CD8-positive, alpha-beta memory T cell (primary cell): ENCODE measurements at places on chromosomes 1 and 21. TPM values are rescaled to one million over a fixed set of nuclear protein-coding genes. Genes with fewer than 3 reads are reported as not detected.
A peak's percentile ranks its signal among the peaks of the same experiment; 100 is the strongest.

IFFO2 gene
- 33.1 TPM for total RNA-seq

RHBDL2 gene
- not detected for total RNA-seq

LEFTY2 gene
- total RNA-seq = not detected

RHD gene
- not detected for total RNA-seq

TRIM67 gene
- not detected for total RNA-seq

OR10T2 gene
- total RNA-seq = not detected

TNFSF4 gene
- total RNA-seq = 28.4 TPM

DNA sequence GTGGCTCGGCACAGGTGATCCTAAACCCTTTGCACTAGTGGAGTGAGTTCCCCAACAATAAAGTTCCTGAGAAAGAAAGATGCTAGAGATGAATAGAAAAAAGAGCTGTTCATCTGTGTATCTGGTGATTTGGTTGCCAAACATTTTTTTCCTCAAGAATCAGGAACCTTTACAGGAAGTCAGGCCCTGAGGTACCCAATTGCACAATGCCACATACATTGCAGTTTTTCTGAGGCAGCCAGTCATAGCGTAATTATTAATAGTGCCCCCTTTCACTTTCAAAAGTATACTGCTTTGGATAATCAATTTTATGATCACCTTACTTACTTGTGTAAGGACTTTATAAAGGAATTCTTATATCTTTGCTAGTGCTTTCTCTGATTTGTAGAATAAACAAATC, 346.3 kb upstream of the POU3F1 start:
- no peak overlapping the region for H3K27ac ChIP-seq
- no peaks in the 10 kb centered on the region for H3K27me3 ChIP-seq
- H3K4me1 ChIP-seq = no peaks in the 10 kb centered on the region
- no peaks in the 10 kb centered on the region for H3K36me3 ChIP-seq

DNA sequence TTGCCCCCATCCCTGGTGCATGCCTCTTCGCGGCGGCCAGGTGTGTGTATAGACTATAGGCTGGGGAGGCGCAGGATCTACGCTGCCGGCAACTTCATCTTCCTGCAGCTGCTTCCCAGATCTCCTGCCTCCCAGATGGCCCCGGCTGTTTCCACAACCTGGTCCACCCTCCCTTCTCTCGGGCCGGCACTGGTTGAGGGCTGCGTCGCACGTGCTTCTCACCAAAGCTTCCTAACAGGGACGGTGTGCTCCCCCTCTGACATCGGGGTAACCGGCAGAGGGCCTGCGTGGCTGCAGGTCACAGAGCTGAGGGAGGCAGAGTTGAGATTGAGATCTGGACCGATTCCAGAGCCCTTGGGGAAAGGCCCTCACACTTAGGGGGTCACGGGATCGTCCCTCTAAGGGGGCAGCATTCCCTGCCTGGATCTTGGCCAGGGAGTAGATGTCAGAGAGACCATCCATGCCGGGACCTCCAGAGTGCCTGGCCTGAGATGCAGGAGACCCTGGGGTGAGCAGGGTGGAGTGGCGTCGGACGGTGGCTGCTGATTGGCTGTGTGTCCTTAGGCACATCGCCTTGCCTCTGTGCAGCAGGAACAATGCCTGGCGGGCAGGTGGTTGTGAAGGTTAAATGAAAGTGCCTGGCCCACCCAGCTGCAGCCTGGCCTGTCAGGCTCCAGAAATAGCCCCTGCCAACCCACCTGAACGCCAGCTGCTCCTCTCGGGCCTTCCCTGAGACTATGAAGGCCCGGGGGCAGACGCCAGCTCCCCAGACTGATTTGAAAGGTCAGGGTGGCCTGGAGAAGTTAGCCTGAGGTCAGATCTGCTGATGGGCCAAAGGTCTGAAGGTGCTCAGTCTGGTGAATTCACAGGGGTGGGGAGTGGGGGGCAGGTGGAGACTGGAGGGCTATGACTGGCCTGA, 6.1 kb upstream of the MASP2 start:
- no peak for DNase-seq

GRCh38 chr1:28443550-28443949, 62.3 kb upstream of the RCC1 start:
- no peaks in the 10 kb centered on the region for H3K36me3 ChIP-seq
- no peak overlapping the region for H3K27ac ChIP-seq
- H3K27me3 ChIP-seq = no peaks in the 10 kb centered on the region
- DNase-seq = no peak
- no peak overlapping the region for H3K4me3 ChIP-seq

- H3K4me1 ChIP-seq = peaks cover 21% of the 10 kb centered on the region
- no peak overlapping the region for H3K27ac ChIP-seq
- H3K4me3 ChIP-seq = peak overlapping the region; percentile 41
- DNase-seq = no peak
- no peaks in the 10 kb centered on the region for H3K27me3 ChIP-seq
These were observed 5.1 kb upstream of the SLAMF7 start for GRCh38 chr1:160733898-160734297.

DNA sequence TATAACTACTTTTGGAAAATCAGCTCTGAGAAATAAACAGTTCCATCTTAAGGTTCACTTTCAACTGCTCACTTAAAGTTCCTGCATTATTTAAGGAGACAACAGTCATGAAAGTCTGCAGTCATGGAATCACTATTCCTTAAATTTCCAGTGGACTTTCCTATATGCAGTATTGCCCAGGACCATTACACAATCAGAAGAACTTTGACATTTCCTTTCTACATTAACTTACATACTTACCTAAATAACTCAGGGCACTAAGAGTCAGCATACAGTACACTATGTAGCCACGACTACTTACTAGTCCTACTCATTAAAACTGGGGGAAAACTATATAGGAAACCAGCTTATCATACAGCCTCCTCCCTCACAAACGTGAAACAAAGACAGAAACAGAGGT, 220.1 kb downstream of the SLC45A1 start:
- H3K27ac ChIP-seq = no peak overlapping the region
- peaks cover 11% of the 10 kb centered on the region for H3K4me1 ChIP-seq
- no peaks in the 10 kb centered on the region for H3K36me3 ChIP-seq

GRCh38 chr1:27136236-27136551, 18.7 kb downstream of the SLC9A1 start:
- peaks cover 32% of the 10 kb centered on the region for H3K4me1 ChIP-seq
- no peaks in the 10 kb centered on the region for H3K36me3 ChIP-seq
- peak overlapping the region; percentile 56 for H3K4me3 ChIP-seq
- peak overlapping the region; percentile 82 for H3K27ac ChIP-seq
- no peaks in the 10 kb centered on the region for H3K27me3 ChIP-seq
- DNase-seq = no peak

DNA sequence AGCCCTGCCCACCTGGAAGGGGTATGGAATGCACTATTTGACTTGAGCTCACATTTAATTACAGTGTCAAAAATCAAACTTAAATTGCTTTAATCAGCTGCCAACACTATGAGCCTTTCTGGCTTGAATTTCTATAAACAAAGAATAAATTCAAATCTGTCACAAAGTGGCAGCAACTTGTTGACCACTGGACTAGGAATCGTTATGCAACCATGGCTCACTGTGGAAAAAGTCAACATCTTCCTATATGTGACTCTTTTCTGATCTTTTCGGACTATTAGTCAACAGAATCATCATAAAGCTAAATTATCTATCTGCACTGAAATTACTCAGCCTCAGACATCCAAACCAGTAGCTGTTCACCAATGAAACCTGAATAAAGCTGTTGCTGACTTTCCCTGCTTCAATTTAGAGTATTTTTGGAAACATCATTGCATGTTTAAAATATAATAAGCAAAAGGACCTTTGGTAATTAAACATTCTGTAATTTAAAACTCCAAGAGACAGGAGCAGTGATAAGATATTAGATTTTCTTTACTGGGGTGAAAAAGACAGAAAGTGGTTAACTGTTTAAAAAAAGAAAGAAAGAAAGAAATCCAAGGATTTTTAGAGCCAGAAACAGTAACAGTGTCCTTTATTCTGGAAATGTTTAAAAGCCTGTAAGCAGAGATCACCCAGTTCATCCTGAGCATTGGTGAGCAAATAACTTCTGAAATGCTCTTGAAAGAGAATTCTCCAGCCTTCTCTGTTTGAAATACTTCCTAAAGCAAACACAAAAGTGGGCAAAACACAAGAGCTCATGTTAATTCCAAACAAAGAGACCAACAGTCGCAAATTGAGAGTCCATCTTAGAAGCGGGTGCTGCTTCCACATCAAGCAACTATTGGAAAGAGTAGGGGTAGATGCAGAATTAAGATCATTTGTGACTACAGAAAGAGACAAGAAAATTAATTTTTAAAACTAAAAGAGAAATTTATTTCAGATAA, 26.2 kb upstream of the ERG start:
- no peaks in the 10 kb centered on the region for H3K4me1 ChIP-seq
- no peak overlapping the region for H3K4me3 ChIP-seq
- no peak overlapping the region for H3K27ac ChIP-seq
- no peak for DNase-seq

GRCh38 chr1:183470147-183470960, 1.9 kb upstream of the SMG7 start:
- H3K4me1 ChIP-seq = peaks cover 24% of the 10 kb centered on the region
- H3K36me3 ChIP-seq = peaks cover 2% of the 10 kb centered on the region
- DNase-seq = peak; percentile 88
- H3K4me3 ChIP-seq = peak overlapping the region; percentile 95

DNA sequence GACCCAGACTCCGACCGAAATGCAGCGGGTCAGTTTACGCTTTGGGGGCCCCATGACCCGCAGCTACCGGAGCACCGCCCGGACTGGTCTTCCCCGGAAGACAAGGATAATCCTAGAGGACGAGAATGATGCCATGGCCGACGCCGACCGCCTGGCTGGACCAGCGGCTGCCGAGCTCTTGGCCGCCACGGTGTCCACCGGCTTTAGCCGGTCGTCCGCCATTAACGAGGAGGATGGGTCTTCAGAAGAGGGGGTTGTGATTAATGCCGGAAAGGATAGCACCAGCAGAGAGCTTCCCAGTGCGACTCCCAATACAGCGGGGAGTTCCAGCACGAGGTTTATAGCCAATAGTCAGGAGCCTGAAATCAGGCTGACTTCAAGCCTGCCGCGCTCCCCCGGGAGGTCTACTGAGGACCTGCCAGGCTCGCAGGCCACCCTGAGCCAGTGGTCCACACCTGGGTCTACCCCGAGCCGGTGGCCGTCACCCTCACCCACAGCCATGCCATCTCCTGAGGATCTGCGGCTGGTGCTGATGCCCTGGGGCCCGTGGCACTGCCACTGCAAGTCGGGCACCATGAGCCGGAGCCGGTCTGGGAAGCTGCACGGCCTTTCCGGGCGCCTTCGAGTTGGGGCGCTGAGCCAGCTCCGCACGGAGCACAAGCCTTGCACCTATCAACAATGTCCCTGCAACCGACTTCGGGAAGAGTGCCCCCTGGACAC, 534 bp downstream of the C1orf56 start:
- peak overlapping the region; percentile 53 for H3K27ac ChIP-seq
- peak overlapping the region; percentile 76 for H3K4me3 ChIP-seq
- peaks cover 17% of the 10 kb centered on the region for H3K36me3 ChIP-seq
- peaks cover 54% of the 10 kb centered on the region for H3K4me1 ChIP-seq

DNA sequence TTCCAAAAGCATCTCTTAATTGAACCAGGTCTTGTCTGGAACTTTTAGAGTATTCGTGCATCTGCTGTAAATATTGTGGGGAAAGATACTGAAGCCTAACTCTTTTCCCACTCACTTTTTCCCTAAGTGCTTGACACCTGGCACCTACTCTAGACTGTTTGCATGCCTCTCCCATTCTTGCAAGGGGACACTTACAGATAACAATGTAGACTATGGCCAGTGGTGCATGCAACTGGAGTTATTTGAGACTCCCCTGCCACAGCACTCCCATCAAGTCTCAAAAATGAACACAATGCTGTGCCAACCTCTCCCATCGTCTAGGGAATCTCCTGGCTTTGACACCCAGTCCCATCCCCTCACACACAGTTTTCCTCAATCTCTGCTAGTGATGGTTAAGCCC, 118.6 kb upstream of the ATP1B1 start:
- no peaks in the 10 kb centered on the region for H3K4me1 ChIP-seq
- H3K36me3 ChIP-seq = no peaks in the 10 kb centered on the region
- no peak overlapping the region for H3K4me3 ChIP-seq
- no peaks in the 10 kb centered on the region for H3K27me3 ChIP-seq
- no peak for DNase-seq

DNA sequence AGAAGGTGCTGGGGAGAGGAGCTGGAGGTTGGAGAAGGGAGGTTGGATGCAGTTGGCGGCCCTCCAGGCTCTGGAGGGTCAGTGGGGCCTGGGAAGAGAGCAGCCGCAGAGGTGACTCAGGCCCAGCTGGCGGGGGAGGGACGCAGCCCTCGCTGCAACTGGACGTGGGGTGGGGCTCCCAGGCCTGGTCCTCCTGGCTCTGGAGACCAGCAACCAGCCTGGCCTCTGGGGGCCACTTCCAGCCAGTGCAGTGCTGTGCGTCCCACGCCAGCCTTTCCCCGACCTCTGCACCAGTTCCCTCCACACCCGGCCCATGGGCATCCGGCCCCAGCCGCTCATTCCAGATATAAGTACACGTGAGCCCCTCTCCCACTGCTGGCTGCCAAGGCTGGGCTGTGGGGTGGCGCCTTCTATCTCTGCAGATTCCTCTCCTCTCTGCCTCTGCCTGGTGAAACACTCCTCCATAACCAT, 38.0 kb upstream of the COL18A1 start:
- DNase-seq = no peak
- no peak overlapping the region for H3K4me3 ChIP-seq
- no peaks in the 10 kb centered on the region for H3K36me3 ChIP-seq
- no peak overlapping the region for H3K27ac ChIP-seq

DNA sequence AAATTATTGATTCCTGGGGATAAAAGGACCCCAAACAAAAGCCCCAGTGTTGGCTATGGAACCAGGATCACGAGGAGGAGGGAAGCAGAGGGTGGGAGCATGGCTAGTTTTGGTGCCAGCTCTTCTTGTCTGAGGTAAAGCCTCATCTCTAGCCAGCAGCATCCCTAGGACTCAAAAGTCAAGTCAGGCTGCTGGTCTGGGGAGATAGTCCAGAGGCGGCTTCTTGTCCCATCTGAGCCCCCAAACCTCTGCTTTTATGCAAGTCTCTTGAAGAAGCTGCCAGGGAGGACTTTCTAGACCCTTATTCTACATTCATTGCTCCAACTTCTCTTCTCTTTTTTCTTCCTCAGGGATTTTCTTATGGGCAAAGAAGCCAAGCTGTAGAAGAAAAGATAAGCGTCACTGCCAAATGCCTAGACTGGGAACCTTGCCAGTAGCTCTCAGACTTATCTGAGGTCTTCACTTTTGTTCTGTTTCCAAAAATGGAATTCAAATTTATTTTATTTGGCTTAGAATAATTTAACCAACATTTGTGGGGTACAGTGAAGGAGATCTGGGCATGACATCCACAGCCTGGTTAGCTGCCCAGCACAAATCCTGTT, 6.9 kb upstream of the ANKRD35 start:
- H3K4me1 ChIP-seq = no peaks in the 10 kb centered on the region
- H3K27ac ChIP-seq = no peak overlapping the region
- no peak for DNase-seq
- H3K27me3 ChIP-seq = no peaks in the 10 kb centered on the region

GRCh38 chr1:185574139-185574875, 159.9 kb upstream of the HMCN1 start:
- H3K27me3 ChIP-seq = no peaks in the 10 kb centered on the region
- no peaks in the 10 kb centered on the region for H3K36me3 ChIP-seq
- DNase-seq = no peak
- H3K4me1 ChIP-seq = peaks cover 7% of the 10 kb centered on the region
